ENCODE measurements at places on chromosomes 16 and 17.

DNA sequence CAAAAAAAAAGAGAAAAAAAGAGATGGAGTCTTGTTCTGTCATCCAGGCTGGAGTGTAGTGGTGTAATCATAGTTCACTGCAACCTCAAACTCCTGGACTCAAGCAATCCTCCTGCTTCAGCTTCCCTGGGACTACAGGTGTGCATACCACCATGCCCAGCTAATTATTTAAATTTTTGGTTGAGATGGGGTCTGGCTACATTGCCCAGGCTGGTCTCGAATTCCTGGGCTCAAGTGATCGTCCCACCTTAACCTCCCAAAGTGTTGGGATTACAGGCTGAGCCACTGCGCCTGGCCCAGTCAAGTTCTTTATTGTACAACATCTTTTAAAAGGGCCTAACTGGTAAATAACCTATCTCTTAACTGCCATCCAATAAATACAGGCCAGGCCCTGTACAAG, 6.1 kb upstream of the RANGRF start:
- no peaks in the 10 kb centered on the region for H3K27me3 ChIP-seq
- no peak overlapping the region for H3K27ac ChIP-seq
- DNase-seq, result no peak

- H3K27ac ChIP-seq, result no peak overlapping the region
- no peaks in the 10 kb centered on the region for H3K27me3 ChIP-seq
- no peak overlapping the region for H3K4me3 ChIP-seq
- H3K36me3 ChIP-seq, result no peaks in the 10 kb centered on the region
- DNase-seq, result no peak
Observed at GRCh38 chr17:28124962-28125361, 82.5 kb downstream of the NLK start.

DNA sequence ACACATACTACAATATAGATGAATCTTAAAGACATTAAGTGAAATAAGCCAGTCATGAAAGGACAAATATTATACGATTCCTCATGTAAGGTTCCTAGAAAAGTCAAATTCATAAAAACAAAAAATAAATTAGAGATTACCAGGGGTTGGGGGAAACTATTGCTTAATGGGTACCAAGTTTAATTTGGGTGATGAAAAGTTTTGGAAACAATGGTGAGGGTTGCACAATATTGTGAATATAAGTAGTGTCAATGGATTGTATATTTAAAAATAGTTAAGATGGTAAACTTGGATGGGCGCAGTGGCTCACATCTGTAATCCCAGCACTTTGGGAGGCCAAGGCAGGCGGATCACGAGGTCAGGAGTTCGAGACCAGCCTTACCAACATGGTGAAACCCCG, 17.9 kb downstream of the HSF5 start:
- no peaks in the 10 kb centered on the region for H3K4me1 ChIP-seq
- no peak overlapping the region for H3K4me3 ChIP-seq
- DNase-seq, result no peak
- H3K36me3 ChIP-seq, result no peaks in the 10 kb centered on the region
- H3K27ac ChIP-seq, result no peak overlapping the region
- H3K27me3 ChIP-seq, result 0 out of 2 replicates have a peak, but pooled peaks cover 3% of the 10 kb centered on the region

DNA sequence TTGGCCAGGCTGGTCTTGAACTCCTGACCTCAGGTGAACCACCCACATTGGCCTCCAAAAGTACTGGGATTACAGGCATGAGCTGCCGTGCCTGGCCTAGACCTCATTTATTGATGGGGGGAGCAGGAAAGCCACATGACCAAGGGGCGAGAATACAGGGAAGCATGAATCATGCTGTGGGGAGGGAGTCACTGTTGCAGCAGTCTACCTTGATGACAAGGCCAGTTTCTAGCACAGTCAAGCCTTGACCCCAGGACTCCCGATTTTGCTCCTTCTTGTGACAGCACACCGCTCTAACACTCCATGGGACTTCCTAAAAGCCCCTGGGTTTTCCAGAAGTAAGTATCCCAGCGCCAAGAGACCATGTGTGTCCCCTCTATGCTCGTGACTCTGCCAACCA, 42.9 kb upstream of the IRF8 start:
- no peak overlapping the region for H3K27ac ChIP-seq
- H3K27me3 ChIP-seq, result peaks cover 22% of the 10 kb centered on the region
- H3K4me1 ChIP-seq, result no peaks in the 10 kb centered on the region
- DNase-seq, result no peak
- H3K36me3 ChIP-seq, result no peaks in the 10 kb centered on the region

GRCh38 chr17:41777157-41777573, 9.3 kb downstream of the JUP start:
- DNase-seq, result no peak
- no peaks in the 10 kb centered on the region for H3K27me3 ChIP-seq
- H3K36me3 ChIP-seq, result no peaks in the 10 kb centered on the region
- peaks cover 75% of the 10 kb centered on the region for H3K4me1 ChIP-seq
- peak overlapping the region; percentile 86 for H3K27ac ChIP-seq
